Airway epithelial cell (primary cell): ENCODE measurements at places on chromosomes 11 and 22. TPM values are rescaled to one million over a fixed set of nuclear protein-coding genes. Genes with fewer than 3 reads are reported as not detected.

Gene PANX3
- not detected in 2 replicates for total RNA-seq

Gene POU2AF2
- total RNA-seq, result not detected in 2 replicates

Gene FOLR2
- total RNA-seq, result not detected in 2 replicates

Gene CDC45
- total RNA-seq, result 20.4 and 28.6 TPM in 2 replicates

Gene MEI1
- not detected in 2 replicates for total RNA-seq

Gene CNTN5
- not detected in 2 replicates for total RNA-seq

Gene PLA2G3
- total RNA-seq, result 2.8 and 3.4 TPM in 2 replicates

Gene IFT27
- total RNA-seq, result 7.7 and 9.0 TPM in 2 replicates
